ENCODE measurements at places on chromosomes 11 and 22.

- no peak for DNase-seq
Observed at GRCh38 chr11:123166071-123166559, 28.9 kb downstream of the CLMP start.

- DNase-seq: no peak
Observed at GRCh38 chr11:18013790-18014507, 1.1 kb upstream of the SERGEF start.

- no peak for DNase-seq
Observed at GRCh38 chr22:39623603-39624500, 53.3 kb downstream of the CACNA1I start.

DNA sequence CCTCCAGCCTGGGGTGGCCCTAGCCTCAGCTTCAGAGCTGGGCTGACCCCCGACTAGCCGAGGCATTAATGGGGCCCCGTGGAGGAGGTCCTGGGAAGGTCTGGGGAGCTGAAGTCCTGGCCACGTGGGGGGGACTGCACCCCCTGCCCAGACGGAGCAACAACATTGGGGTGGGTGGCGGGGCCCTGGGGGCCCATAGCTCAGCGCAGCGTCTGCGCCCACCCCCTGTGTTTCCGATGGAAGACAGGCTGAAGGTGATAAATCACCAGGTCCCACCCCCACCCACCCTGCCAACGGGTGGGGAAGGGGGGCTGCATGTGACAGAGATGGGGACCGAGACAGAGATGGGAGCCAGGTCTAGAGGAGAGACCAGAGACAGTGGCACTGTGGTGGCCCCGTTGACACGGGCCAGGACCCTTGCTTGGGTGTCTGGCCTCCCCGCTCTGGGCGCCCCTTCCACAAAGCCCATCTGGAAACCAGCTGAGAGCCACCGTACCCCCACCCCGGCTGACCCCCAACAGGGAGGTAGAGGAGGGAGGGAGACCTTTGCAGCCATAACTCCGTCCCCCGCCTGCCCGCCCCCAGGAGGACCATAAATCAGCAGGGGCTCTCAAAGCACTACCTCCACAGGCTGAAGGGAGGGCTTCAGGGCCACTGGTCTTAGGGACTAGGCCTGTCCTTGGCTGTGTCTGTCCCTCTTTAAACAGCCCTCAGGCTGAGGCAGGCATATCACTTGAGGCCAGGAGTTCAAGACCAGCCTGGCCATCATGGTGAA lies 8.2 kb downstream of the GP1BB start:
- no peak for DNase-seq

GRCh38 chr11:9568854-9569587 lies 4.4 kb upstream of the WEE1 start:
- no peak for DNase-seq

DNA sequence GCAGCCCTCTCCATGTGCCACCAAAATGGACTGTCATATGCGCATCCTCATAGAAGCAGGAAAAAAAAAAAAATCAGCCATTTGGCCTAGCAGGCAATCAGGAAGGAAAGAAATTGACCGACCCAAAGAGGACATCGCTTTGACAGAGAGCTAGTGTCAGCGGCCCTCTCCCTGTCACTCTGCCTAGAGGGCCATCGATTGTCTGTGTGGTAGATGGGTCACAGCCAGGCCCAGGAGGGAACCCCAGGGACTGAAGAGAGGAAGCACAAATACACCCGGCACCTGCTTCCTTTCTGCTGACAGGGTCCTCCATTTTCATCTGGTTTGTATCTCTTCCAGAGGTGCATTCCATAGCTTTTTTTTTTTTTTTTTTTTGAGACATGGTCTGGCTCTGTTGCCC lies 21.8 kb downstream of the VPS37C start:
- no peak for DNase-seq

GRCh38 chr22:42720263-42721044 lies at the start of gene A4GALT:
Gene A4GALT, minus strand, starts transcription at chr22:42720870. Its CDS starts 26,919 bp downstream, at chr22:42693951.
- DNase-seq: no peak

DNA sequence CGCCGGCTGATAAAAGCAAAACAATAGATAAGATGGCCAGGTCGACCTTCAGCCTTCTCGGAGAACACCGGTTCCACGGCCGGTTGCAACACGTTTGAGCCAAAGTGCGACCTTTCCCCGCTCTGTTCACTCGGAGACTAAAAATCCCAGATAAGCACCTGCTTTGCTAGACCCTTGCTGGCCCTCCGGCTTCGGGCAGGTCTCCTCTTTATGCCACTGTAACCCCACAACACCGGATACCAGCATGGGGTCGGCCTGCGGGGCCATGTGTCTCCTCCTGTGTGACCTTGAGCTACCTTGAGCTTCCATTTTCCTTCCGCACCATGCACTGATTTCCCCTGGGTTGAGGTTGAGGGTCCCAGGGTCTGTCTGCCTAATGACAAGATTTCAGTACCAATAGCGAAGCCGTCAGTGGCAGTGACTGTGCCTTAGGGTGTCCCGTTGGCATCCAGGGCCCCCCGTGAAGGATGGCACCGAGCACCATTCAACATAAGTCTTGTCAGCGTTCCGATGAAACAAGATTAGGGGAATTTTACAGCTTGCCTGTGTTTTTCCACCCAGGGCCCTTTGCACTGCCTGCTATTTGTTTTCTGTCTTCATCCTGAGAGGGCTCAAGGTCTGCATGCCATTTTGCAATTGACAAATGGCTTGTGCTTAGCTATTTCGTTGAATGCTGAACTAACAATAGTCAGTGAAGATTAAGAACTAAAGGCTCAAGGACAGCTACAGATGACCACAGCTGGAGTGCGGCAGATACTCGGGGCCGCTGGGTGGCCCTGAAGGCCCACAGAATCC lies 118.6 kb downstream of the KCNQ1 start:
- peak; percentile 24 for DNase-seq

- DNase-seq: no peak
Observed at GRCh38 chr22:37012262-37012904, 6.9 kb downstream of the TST start.

- DNase-seq: no peak
Observed at GRCh38 chr11:21768388-21768787, 424.5 kb upstream of the ANO5 start.

- no peak for DNase-seq
Observed at GRCh38 chr22:43477966-43478365, 66.2 kb downstream of the MPPED1 start.

DNA sequence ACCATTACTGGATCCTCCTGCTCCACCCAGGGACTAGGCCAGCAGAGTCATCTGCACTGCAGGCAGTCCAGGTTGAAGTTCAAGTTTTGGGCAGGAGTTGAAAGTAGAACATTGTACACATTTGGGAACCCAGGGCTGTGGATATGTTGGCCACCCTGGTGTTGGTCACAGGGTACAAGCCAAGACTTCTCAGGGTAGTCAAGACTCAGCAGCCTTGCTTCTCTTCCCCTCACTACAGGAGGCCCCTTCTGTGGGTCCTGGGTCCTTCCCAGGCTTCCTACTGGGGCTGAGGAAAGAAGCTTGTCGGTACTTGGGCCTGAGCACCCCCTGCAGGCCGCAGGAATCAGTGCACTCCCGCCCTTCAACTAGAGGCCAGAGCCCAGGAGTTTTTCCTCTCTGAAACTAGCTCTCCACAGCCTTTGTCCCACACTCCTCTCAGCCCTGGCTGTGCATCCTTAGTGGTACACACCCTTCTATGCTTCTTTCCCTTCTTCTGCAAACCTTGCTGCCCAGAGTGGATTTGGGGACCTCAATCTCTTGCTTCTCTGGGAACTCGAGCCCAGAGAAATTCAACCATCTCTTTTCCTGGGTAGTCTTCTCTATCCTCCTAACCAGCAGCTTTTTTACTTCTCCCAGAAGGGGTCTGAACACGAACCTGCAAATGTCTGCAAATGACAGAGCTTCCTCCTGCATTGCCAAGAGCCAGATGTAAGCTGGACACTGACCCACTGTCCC lies 2.6 kb upstream of the HPX start:
- DNase-seq: peak; percentile 71
